SK-N-MC (cell line): ENCODE measurements at places on chromosomes 4 and X.

- no peak for DNase-seq
Observed at GRCh38 chrX:48531358-48531959, 8.1 kb upstream of the TBC1D25 start.

GRCh38 chr4:37675587-37676290 is 10.4 kb downstream of the RELL1 start:
- no peak for DNase-seq

DNA sequence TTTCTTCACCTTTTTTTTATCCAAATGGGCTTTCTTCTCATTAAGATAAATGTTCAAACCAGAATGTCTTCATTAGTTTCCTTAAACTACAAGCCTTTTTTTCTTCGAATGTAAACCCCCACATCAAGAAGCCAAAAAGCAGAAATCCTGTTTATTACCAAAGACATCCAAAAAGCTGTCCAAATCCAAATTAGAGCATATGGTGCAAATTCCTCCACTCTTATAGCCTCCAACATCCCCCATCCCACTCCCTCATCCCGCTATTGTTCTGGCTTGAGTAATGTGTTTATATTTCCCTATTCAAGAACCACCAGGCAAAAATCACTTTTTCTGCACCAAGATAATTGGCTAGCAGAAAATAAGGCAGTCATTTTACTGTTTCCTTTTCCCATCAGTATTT is 315.1 kb upstream of the ADGRL3 start:
- DNase-seq, result no peak

GRCh38 chr4:70660106-70660505 is 6.2 kb downstream of the JCHAIN start:
- DNase-seq, result no peak

GRCh38 chr4:188439641-188440311 is 300.5 kb downstream of the TRIML1 start:
- DNase-seq, result no peak

DNA sequence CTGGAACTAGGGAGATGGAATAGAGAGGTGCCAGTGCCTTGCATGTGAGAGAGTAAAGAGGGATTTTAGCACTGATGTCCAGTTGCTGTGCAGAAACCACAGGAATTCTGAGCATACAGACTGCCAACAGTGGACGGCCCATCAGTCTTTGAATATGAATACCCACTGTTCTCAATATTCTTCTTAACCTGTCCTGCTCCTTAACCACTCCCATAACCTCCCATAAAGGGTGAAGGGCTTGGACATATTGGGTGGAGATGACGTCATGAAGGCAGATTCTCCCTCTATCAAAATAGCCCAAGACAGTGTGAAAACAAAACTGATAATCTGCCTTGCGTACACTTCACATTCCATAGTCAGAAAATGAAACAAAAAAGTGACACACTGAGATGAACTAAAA is 1313.7 kb upstream of the PABPC4L start:
- no peak for DNase-seq

DNA sequence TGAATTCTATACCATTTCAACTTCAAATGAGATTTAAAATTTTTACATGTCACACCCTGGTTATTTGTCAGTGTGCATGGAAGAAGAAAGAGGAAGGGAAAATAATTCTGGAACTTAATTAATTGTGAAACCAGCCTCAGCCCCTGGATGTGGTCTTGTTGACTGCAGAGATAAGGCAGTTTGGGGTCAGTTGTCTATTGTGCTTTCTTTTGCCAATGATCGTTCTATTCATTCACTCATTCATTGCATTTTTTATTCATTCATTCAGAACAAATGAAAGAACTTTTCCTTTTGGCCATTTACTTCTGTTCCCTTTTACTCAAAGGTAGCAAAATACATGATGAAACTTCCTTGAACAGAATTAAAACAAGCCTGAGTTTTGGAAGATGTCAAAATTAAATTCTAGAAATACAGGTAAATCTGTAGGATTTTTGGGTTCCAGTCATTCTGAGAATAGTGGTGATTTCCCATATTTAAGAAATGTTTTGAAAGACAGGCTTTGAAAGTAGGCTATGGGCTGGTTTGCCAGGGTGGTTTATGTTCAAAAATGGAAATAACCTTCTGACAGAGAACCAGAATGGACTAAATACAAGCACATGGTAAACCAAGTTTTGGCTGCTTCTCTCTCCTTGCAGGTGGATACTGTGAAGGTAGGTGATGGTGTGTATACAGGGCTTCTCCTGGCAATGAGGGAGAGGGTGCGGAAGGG is 35.7 kb downstream of the PARM1 start:
- no peak for DNase-seq

GRCh38 chr4:14596028-14596427 is 406.3 kb upstream of the CPEB2 start:
- no peak for DNase-seq

- DNase-seq, result no peak
Observed at GRCh38 chr4:67593741-67594175, 35.2 kb downstream of the STAP1 start.

DNA sequence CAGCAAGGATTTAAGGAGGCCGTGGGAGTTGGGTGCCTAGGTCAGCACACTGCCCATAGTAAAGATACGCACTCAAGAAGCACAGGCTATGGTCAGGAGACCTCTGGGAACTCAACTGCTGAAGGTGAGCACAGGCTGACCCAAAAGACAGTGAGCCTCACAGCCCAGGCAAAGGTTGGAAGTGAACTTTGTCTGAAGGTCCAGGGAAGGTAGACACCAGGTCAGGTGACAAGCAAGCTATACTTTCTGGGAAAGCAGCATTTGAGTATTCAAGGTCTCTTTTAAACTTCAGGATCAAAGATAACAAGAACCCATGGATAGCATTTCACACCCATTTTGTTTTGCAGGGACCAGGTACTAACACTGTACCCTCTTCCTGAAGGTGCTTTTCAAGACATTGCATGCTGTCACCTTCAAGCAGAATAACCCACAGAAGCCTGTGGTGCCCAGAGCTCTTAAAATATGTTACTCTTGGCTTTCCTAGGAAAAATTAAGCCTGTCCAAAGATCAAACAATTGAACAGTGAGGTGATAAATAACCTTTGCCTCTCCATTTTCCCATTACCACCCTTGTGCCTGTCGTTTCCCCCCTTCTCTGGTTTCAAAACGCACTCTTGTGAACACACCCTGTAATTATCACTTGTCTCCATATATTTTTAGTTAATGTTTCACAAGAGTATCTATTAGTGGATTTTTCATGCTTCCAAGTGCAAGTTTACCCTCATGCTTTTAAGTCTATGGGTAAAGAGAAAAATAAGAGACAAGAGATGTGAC is 3.4 kb upstream of the S100G start:
- DNase-seq, result no peak

GRCh38 chrX:110750526-110751189 is 45.0 kb downstream of the CHRDL1 start:
- no peak for DNase-seq

DNA sequence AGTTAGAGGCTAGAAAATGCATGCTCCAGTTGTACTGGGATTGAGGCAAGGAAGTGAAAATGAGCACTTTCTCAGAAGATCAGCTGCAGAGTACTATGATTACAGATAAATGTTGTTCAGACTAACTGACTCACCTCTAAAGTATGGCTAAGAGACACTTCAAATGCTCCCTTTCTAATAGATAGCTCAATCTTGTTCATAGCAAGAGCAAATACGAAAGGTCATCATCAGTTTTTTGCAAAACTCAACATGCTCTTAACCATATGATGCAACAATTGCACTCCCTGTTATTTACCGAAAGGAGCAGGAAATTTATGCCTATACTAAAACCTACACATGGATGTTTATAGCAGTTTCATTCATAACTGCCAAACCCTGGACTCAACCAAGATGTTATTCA is 838.4 kb upstream of the INTU start:
- DNase-seq, result no peak

- DNase-seq, result no peak
Observed at GRCh38 chr4:70687392-70687791, 940 bp upstream of the UTP3 start.

DNA sequence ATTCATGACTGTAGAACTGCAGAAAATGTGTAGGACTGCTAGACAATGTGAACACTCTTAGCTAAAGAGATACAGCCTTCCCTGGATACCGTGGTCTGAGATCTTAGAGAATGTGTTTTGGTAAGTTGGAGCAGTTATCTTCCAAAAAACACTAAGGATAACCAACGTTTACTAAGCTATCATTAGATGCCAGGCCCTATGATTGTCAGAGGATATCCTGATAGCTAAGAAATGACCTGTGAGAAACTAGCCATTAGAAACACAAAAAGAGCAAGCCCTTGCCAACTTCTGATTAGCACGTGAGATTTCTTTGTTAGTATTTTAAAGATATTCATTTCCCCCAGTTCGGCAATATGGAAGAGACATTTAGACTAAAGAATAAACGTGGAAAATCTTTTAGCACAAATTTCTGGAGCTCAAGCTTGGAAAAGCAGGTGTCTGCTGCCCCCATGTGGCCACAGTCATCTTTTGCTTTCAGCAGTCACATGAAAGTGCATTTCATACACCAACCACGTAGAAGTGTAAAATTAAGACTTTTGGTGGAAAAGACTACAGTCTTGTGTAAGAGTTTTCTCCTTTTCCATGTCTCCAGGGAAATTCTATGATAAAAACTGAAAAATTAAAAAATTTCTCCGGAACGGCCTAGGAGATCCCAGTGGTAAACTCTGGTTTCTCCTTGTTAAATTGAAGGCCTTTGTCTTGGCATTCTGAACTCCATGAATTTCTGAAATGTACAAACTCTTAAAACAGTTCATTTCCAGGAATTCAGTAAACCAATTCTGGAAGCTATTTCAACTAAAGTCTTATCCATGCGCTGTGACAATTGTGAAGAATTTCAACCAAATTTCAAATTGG is 136.4 kb downstream of the ZNF674 start:
- peak; percentile 57 for DNase-seq

DNA sequence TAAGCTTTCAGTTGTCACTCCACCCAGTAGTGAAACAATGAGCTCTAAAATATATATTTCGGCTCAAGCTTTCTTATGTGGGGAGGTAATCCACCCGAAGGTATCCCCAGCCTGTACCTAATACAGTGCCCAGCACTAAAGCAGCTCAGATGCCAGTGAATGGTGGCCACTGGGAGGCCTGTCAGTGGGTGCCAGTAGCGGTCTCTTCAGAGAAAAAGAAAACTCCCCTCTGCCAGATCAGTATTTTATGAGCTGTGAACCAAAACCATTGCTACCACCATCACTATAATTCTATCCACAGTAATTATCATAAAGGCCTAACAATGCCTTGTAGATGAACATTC is 835 bp upstream of the NFKB1 start:
- no peak for DNase-seq

GRCh38 chrX:110671068-110671803 is 124.4 kb downstream of the CHRDL1 start:
- no peak for DNase-seq

- DNase-seq, result no peak
Observed at GRCh38 chr4:87088186-87088585, 132.2 kb downstream of the KLHL8 start.

DNA sequence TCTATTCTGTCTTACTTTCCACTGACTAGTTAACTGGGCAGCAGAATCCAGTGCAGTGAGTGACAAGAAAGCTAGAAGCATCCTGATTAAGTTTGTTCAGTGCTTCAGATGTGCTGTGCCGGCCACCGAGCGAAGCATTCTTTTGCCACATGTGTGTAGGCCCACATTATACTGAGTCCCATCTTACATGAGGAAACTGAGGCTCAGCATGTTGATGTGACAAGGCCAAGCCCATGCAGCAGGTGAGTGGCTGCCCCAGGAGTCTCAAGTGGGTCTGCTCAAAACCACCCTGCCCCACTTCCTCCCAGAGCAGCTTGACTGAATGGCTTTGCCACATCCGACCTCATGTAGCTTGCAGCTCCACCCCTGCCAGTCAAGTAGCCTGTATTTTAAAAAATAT is 50.5 kb downstream of the RHOH start:
- no peak for DNase-seq

DNA sequence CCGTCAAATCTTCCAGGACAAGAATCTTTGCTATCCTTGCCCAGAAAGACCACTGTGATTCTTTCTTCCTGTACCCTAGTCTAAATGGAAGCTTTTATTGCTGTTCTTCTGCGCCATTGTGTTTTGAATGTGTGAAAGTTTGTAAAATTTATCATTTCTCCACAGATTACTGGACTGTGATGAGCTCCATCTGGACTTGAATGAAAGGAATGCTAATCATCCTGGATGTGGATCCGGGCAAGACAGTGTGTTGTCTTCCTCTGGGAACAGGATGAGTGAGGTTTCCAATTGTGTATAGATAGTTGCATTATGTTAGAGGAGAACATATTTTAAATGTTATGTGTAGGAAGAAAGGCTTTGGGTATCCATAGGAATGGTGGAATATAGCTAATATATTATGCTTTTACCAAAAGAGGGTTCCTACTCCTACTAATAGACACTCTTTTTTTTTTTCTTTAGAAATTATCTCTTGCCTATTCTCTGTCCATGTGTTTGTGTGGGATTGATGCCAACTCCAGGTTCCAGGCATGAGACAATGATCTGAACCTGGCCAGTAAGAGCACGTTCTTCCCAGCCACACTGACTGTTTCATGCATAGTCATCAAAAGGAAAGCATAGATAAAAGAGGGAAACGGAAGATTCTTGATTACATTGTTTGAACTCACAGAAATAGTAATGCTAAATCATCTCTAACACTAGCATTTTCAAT is 803.6 kb upstream of the ADGRL3 start:
- no peak for DNase-seq

DNA sequence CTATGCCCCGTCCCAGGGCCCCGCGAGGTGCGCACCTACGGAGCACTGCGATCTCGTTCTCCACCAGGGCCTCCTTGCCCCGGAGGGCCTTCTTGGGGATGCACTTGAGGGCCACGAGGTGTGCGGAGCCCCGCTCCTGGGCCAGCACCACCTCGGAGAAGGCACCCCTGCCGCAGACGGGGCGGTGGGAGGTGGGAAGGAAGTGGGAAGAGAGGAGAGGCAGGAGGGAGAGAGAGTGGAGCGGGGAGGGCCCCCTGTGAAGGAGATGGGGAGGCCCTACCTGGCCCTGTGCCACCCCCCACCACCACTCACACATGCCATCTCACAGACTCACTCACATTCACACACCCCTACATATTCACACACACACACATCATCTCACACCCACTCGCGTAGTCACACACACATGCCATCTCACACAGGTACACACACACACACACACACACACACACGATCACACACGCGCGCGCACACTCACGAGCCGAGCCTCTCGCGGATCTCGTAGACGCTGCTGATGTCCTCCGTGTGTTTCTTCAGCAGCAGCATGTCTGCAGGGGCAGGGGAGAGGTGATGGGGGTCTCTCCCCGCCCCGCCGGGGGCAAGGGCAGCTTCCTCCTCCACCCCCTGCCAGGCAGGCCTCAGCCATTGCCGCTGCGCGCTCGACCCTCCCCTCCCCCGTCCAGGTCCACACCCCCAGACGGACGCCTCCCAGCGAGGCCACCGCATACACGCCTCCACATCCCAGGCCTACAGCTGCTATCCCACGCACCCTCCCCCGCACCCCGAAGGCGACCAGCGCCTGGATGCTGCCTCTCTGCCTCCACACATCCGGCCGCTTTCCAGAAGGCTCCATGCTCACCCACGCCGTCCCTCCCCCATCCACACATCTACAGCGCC is 834 bp downstream of the PNCK start:
- DNase-seq, result no peak

DNA sequence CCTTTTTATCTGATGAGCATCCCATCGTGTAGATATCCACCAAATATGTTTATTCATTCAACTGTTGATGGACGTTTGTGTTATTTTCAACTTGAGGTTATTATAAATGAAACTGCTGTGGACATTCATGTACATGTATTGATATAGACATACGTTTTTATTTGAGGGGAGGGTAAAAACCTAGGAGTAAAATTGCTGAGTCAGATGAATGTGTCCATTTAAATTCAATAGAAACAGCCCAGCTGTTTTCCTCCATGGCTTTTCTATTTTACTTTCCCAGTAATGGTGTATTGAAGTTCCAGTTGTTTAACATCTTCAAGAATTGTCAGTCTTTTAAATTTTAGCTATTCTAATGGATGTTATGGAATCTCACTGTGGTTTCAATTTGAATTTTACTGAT is 348.7 kb upstream of the GALNTL6 start:
- no peak for DNase-seq
